ENCODE measurements at places on chromosomes 16 and 17.
A peak's percentile ranks its signal among the peaks of the same experiment; 100 is the strongest.

DNA sequence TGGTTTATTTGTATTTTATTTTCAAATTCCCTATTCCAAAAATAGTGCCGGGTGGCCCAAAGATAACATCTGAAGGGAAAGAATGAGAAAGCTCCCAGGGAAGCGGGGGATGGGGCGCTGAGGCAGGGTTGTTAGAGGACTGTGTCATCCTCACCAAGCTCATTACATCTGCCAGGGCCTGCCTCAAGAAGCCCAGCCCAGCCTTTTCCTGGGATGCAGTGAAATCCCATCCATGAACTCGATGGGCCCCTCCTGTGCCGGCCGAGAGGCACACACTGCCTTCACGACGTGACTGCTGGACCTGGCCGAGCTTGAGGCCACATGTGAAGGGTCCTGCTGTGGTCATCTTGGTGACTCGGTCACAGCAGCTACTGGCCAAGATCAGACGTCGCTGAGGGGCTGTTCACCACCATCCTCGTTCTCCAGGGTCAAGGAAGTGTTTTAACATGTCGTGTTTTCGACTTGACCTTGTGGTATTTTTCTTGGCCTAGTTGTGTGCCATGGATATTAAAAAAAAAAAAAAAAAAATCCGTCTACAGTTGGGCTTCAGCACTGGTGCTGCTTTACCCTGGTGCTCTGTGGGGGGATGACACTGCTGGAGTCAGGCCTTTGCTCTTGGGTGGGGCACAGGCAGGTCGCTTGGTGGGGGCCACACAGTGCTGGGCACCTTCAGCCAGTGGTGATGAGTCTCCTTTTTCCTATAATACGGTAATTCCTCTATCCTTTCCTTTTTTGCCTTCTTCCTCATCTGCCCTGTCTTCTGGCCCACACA, 4.9 kb downstream of the TIMM22 start:
- no peak for DNase-seq

DNA sequence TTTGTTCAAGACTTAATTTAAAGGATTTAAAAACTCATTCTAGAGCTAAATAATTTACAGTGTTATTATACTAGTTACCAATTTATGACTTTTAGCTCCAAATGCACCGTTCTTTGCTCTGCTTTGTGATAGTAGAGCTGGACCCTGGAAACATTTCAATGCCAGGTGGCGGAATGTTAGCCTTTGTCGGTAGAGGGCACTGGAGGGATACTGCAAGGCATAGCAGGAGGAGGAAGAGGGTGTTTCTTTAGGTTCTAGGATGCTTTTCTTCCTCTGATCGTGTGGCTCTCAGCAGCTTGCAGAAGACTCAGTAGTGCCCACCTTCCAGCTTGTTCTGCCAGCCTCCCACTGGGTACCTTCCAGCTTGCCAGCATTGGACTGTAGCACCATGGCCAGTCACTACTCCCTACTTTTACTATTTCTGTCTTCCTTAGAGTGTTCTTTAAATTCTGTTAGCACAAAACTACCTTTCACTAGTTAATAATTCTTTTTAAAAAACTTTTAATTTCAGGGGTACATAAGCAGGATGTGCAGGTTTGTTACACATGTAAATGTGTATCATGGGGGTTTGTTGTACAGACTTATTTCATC, 325.3 kb downstream of the UTP18 start:
- peak; percentile 9 for DNase-seq

- DNase-seq: no peak
These were observed 21.3 kb upstream of the CDH15 start for GRCh38 chr16:89150090-89150835.

GRCh38 chr16:63789603-63790002, 1332.3 kb downstream of the CDH11 start:
- DNase-seq: no peak

DNA sequence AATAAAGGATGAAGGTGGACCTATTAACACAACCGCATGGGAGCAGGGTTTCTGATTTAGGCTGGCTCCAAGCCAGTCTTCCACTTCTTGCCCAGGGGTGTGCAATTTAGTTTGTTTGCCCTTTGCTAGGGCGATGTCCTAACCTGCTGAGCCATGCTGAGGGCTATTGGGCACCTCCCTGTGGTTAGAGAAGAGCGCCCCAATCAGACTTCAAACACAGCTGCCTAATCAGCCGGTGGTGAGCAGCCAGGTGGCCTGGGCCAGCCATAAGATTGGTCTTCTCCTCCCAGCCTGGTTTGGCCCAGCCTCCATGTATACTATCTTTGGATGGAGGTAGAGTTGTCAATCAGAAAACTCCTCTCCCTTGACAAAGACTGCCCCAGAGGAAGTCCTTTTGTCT, 15.7 kb downstream of the TMEM94 start:
- no peak for DNase-seq

DNA sequence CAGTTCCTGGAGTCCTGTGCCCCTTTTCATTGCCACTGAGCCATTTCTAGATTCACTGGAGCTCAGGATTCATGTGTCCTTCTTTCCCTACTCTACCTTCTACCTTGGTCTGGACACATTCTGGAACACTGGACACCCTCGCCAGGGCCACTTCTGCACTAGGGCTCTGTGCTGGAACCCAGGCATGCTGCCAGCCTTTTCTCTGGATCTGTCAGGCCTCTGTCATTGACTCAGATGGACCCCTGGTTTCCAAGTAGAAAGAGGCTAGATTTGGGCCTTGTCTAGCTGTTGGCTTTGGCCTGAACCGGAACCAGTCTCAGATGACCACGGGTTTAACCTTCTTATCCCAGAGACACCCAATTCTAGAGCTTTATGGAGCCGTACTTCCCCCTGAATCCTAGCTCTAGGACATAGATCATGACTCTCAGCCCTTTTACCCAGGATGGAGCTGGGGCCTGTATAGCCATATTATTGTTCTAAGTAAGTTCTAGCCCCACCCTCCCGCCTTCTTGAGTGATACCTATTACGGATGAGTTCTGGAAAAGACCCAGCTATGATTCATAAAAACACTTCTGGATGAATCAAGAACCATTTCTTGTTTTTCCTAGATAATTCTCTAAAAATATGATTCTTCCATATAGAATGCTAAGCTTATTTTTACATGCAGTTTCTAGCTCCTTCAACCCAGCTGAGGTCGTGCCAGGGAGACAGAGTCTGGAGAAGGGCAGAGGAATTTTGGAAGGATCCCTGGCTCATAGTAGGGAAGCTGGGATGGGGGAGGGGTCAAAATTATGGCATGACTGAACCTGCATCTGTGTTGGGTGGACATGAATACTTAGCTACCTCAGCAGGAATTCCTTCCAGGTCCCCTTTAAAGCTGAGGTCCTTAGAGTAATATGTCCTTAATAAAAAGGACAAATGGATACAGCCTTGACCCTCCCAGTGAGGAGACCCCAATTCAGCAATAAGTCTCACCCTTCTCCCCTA, 1.1 kb upstream of the CHRNB1 start:
- DNase-seq: no peak

- DNase-seq: no peak
These were observed 33.1 kb downstream of the DNAH3 start for GRCh38 chr16:21117567-21117966.

GRCh38 chr16:595942-596735, 6.3 kb downstream of the RAB40C start:
- DNase-seq: no peak

- peak; percentile 54 for DNase-seq
These were observed 677 bp downstream of the CBX1 start for GRCh38 chr17:48100591-48101011.

GRCh38 chr17:16491703-16492612, at the start of gene LRRC75A:
LRRC75A (minus strand) TSS chr17:16492193; CDS start chr17:16491990, 203 bp downstream.
- peak; percentile 57 for DNase-seq

GRCh38 chr16:54077050-54077821, 209.4 kb downstream of the IRX3 start:
- no peak for DNase-seq

DNA sequence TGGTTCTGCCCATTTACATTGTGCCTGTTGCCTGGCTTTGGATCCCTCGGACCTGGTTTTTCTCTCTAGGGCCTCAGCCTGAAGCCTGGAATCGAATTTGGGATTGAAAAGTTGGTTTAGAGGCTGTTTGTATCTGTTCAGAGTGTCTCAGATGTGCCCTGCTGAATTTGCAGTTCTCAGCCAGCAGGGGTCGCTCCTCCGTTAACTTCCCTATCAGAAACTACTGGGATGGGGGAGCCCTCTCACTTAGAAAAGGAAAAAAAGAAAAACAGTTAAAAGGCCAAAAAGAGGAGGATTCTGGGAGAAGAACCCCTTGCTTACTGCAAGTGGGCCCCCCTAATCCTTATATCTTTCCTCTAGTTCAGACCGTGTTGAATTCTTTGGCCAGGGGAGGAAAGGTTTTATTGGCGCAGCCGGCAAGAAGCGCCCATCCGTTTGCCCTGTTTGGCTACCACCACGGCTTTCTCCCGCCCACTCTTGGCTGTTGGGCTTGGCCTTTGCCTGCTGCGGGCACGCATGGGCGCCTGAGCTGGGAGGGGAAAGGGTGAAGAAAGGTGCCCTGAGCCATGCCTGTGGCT, 8.7 kb downstream of the FZD2 start:
- no peak for DNase-seq

DNA sequence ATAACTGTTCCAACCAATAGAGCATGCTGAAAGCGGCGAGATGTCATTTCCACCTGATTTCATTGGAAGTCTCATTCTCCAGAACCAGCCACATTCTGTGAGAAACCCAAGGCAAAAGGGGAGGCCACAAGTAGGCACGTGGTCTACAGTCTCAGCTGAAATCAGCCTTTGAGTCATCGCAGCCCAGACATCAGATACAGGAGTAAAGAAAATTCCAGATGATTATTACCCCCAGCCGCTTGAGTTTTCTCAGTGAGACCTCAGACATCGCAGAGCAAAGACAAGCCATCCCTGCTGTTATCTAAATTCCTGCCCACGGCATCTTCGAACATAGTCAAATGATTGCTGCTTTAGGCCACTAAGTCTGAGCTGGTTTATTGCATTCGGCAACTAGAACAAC, 23.1 kb downstream of the STAT3 start:
- DNase-seq: no peak

GRCh38 chr17:8940866-8941471, 24.5 kb downstream of the PIK3R5 start:
- DNase-seq: no peak

- DNase-seq: no peak
These were observed 17.8 kb upstream of the NTN1 start for GRCh38 chr17:9003355-9004131.

DNA sequence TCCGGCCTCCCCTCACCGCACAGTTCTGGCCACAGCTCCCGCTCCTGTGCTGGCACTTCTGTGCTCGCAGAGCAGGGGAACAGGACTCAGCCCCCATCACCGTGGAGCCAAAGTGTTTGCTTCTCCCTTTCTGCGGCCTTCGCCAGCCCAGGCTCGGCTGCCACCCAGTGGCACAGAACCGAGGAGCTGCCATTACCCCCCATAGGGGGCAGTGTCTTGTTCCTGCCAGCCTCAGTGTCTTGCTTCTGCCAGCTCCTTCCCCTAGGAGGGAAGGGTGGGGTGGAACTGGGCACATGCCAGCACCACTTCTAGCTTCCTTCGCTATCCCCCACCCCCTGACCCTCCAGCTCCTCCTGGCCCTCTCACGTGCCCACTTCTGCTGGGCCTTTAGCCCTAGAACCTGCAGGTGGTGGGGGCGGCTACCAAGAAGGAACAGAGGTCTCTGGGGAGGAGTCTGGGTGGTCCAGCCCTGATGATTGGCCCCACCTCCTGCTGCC, 645 bp upstream of the ELMO3 start:
- DNase-seq: peak; percentile 78

DNA sequence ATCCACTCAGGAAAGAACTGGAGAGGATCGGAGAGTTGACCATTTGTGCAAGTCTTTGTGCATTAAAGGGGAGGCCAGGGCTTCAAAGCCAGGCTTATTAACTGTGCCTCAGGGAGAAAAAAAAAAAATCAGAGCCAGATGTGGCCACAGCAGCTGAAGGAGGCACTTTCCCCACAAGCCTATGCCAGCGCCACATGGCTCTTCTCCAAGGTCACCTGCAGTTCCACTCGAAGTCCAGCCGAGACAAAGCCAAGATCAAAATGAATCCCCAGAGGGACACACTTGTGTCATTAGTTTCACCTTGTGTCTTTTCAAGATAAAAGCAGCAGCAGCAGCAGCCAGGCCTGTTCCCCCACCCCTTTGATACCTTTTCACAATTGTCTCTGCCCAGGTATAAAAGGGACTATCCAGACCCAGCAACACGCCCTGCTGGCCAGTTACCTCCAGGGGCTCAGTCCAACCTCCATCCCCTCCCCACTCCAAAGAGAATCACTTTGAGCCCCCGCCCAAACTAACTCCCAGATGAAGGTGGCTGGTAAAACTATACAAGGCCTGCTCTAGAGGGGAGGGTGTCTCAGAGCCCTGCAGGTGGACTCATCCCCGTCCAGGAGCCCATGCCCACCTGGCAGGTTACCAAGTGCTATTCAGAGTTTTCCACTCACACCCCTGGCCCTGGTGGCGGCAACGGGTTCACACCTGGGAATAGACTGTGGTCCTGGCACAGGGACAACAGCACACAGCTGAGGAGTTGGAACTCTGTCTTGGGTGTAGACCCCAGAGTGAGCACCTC, 29.2 kb downstream of the AXIN2 start:
- DNase-seq: no peak

DNA sequence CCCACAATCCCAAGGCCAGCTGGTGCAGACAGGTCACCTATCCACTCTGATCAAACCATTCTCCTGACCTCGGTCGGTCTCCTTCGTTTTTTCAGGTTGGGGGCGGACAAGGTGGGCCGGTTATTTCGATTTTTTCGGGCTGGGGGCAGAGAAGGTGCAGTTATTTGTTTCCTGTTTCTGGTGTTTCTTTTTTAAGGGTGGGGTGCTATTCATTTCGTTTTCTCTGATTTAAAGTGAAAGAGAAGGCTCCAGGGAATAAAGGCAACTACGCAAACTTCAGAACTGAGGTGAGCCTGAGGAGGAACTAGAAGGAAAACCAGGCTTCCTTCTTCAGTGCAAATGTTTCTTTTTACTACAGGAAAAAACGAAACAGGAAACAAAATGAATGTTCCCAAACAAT, 64.8 kb downstream of the ANKRD11 start:
- no peak for DNase-seq

- DNase-seq: no peak
These were observed 3.6 kb downstream of the EVI2B start for GRCh38 chr17:31310260-31310659.

DNA sequence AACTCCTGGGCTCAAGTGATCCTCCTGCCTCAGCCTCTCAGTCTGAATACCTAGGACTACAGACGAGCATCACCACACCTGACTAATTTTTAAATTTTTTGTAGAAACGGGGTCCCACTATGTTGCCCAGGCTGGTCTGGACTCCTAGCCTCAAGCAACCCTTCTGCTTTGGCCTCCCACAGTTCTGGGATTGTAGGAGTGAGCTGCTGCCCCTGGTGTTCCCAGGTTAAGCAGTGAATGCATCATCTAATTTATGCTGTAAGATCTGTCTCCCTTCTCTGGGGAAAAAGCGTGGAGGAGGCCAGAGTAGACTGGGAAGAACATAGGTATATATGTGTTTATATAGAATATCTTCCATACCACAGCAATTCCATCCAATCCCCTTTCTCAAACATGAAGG, 6.6 kb upstream of the N4BP1 start:
- no peak for DNase-seq

DNA sequence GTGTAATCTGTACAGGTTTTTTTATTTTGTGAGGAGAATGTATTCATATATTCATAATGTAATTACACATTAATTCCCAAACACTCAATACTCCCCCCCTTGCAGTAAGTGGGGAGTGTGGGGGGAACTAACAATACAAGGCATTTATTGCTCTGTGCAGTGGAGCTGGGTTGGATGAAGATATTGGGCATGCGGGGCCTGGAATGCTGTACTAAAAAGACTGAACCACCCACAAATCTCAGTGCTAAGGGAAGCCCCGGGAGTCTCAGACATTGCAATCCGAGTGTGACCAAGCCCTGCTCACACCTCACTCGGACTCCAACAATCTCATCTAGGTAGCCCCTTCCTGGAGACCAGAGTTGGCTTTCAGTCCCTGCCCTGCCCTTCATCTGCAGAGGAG, 6.0 kb downstream of the PLLP start:
- no peak for DNase-seq

All from transverse colon (tissue), 4 donors.